ENCODE measurements at places on chromosomes 16 and 17. TPM values are rescaled to one million over a fixed set of nuclear protein-coding genes. Genes with fewer than 3 reads are reported as not detected.

GRCh38 chr17:72684405-72685020 lies 408.0 kb downstream of the SLC39A11 start:
- H3K4me3 ChIP-seq, result no peak overlapping the region
- no peaks in the 10 kb centered on the region for H3K4me1 ChIP-seq
- no peaks in the 10 kb centered on the region for H3K36me3 ChIP-seq
- H3K27me3 ChIP-seq, result no peaks in the 10 kb centered on the region
- no peak for DNase-seq
- no peak overlapping the region for H3K27ac ChIP-seq

DNA sequence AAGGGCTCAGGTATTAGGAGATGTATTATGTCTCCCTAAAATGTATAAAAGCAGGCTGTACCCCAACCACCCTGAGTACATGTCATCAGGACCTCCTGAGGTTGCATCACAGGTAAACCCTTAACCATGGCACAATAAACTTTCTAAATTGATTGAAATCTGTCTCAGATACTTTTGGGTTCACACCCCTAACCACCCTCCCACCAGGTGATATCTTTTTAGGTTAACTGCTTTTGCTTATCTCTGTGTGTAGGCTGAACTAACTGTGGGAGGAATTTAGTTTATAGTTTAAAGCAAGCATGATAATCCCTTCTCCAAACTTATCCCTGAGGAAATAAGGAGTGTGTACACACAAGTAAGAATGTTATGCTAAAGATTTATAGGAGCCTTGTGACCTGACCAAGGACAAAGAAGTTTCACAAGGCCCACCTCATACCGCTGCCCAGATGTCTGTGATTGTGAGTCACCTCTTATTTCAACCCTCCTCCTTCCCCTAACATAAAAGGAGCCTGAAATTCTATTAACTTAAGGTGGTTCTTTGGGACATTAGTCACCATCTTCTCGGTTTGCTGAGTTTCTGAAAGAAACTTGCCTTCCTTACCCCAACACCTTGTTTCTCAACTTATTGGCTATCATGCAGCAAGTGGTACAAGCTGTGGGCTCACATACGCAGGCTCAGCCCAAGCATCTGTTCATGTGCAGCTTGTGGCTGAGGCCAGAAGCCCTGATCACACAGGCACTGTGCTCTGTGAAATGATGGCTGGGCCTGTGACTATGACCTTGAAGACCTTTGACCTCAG lies 11.3 kb downstream of the PRSS22 start:
- H3K4me3 ChIP-seq, result peak overlapping the region; percentile 5
- H3K27me3 ChIP-seq, result peaks cover 10% of the 10 kb centered on the region
- peaks cover 28% of the 10 kb centered on the region for H3K4me1 ChIP-seq
- DNase-seq, result peak; percentile 29
- no peak overlapping the region for H3K27ac ChIP-seq

DNA sequence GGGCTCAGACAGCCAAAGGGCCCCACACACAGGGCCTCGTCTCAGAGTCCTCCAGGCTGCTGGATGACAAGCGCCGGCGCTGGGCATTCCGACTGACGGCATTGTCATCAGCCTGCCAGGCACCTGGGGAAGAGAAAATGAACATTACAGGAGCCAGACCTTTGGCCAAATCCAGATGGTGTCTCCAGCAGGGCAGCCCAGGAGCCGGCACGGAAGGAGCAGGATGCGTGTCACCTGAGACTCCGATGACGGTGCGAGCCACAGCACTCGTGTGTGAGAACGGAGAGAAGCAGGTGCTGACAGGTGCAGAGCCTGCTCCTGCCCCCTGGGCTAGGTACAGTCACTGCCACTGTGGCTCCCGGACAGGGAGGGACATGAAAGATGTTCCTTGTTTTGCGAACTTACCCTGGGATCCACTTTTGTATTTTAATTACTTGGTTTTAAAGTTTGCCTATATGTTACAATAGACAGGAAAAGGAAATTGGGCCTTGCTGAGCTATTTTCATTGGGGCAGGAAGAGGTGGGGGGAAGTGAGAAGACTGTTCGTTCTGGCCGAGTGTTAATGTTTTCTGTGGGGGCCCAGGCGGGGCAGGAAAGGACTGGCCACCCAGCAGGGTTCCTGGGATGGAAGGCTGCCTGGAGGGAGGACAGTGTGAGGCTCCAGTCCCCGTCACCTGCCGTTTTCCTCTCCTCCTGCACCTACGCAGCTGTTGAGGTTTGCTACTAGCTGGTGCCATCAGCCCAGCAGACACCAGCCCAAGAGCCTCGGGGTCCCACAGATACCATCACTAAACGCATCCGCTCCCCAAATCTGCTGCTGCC lies 4.4 kb upstream of the FOXJ1 start:
- H3K4me1 ChIP-seq, result peaks cover 57% of the 10 kb centered on the region
- H3K36me3 ChIP-seq, result peaks cover 10% of the 10 kb centered on the region
- H3K4me3 ChIP-seq, result peak overlapping the region; percentile 74
- peak; percentile 39 for DNase-seq
- no peaks in the 10 kb centered on the region for H3K27me3 ChIP-seq

- peaks cover 23% of the 10 kb centered on the region for H3K4me1 ChIP-seq
- DNase-seq, result no peak
- no peaks in the 10 kb centered on the region for H3K27me3 ChIP-seq
- H3K27ac ChIP-seq, result peak overlapping the region; percentile 93
- peak overlapping the region; percentile 77 for H3K4me3 ChIP-seq
- no peaks in the 10 kb centered on the region for H3K36me3 ChIP-seq
Measured at GRCh38 chr17:50943575-50943933, 77.4 kb upstream of the TOB1 start.

- H3K36me3 ChIP-seq, result no peaks in the 10 kb centered on the region
- H3K4me3 ChIP-seq, result no peak overlapping the region
- no peak overlapping the region for H3K27ac ChIP-seq
- H3K4me1 ChIP-seq, result no peaks in the 10 kb centered on the region
- no peak for DNase-seq
- peaks cover 59% of the 10 kb centered on the region for H3K27me3 ChIP-seq
Measured at GRCh38 chr16:86286991-86287663, 223.2 kb upstream of the FOXF1 start.

DNA sequence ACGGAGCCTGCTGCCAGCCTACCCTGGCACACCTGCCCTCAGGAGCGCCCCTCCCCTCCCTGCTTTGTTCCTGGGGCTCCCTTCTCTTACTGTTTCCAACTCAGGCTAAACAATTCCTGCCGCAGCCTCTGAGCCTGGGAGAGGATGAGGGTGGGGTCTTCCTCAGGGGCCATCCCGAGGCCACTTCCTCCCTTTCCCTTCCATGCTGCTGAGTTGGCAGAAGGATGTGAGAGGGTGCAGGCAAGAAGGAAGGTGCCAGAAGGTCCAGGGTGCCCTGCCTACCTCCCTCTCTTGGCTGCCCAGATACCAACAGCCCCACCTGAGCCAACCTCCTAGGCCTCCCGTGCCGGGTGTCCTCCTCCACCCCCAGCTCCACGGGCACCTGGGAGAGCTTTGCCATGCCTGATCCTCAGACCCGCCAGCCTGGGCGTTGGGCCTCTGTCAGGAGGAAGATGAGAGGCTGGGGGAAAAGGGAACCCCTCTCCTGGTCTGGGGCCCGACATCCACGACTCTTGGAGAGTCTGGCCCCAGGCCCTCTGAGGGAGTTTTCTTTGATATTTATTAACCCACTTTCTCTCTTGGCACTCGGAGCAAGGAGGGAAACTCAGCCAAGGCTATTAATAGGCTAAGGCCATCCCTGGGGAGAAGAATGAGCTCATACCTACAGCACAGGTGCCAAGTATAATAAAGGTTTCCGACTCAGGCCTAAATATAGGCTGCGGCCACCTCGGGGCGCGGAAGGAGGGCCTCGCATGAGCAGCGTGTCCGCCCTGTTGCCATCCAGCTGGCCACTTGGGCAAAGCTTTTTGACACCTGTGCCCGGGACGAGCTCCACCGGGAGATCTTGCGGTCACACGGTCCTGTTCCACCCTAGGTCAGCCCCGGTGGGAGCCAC lies 232.0 kb downstream of the ENGASE start:
- no peak overlapping the region for H3K27ac ChIP-seq
- peaks cover 19% of the 10 kb centered on the region for H3K27me3 ChIP-seq
- DNase-seq, result no peak

- no peaks in the 10 kb centered on the region for H3K36me3 ChIP-seq
- H3K27me3 ChIP-seq, result no peaks in the 10 kb centered on the region
- peak overlapping the region; percentile 8 for H3K27ac ChIP-seq
- DNase-seq, result no peak
- no peak overlapping the region for H3K4me3 ChIP-seq
- H3K4me1 ChIP-seq, result peaks cover 82% of the 10 kb centered on the region
Measured at GRCh38 chr17:75335315-75335714, 46.1 kb upstream of the SLC25A19 start.

DNA sequence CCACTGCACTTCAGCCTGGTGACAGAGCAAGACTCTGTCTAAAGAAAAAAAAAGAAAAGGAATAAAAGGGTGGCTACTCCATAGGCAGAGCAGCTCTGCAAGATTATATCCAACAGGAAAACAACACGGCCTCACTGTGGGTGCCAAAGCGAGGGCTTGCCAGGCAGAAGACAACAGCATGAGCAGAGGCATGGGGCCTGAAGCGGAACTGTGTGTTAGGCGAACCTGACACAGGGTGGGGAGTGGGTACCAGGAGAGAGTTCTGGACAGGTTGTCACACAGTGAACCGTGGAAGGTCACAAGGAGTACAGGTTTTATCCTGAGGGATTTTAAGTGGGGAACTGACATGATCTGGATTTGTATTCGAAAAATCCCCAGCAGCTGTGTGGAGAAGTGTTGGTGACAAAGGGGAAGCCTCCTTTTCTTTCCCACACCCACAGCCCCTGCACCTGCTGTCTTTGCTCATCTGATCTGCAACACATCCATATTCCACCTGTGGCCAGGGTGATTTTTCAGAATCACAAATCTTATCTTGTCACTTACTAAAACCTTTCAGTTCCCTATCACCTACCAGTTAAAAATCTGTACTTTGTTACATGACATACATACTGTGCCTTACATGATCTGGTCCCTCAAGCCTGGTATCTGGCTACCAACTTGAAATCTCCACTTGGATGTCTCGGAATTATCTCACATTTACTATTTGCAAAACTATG lies 23.2 kb upstream of the ARHGAP17 start:
- no peak overlapping the region for H3K27ac ChIP-seq
- DNase-seq, result no peak
- peaks cover 20% of the 10 kb centered on the region for H3K4me1 ChIP-seq

DNA sequence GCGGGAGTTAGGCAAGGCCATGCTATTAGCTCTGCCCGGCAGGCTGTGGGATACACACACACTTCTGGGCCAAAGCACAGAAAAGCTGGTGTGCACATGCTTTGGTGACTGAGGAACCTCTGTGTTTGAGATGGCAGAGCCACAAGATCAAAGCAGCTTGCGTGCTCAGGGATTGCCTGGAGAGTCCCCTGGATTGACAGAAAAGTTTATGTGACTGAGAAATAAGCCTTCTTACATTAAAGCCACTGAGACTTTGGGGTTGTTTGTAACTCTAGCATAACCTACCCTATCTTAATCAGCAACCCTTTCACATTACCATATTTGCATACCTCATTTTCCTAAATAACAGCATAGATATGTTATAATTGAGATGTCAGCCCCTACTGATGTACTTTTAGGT lies 69.3 kb downstream of the MYO1D start:
- no peaks in the 10 kb centered on the region for H3K36me3 ChIP-seq
- H3K27ac ChIP-seq, result no peak overlapping the region
- DNase-seq, result no peak
- no peaks in the 10 kb centered on the region for H3K27me3 ChIP-seq
- H3K4me3 ChIP-seq, result no peak overlapping the region

- no peak overlapping the region for H3K4me3 ChIP-seq
- DNase-seq, result no peak
- no peaks in the 10 kb centered on the region for H3K36me3 ChIP-seq
- no peak overlapping the region for H3K27ac ChIP-seq
- no peaks in the 10 kb centered on the region for H3K4me1 ChIP-seq
Measured at GRCh38 chr17:37255432-37255831, 120.4 kb upstream of the C17orf78 start.

GRCh38 chr17:50168319-50168718 lies 2.5 kb downstream of the SGCA start:
- H3K36me3 ChIP-seq, result no peaks in the 10 kb centered on the region
- no peaks in the 10 kb centered on the region for H3K27me3 ChIP-seq
- no peak overlapping the region for H3K27ac ChIP-seq
- no peak for DNase-seq

GRCh38 chr17:73614256-73614655 lies 30.0 kb downstream of the SDK2 start:
- no peaks in the 10 kb centered on the region for H3K36me3 ChIP-seq
- no peak overlapping the region for H3K4me3 ChIP-seq
- H3K4me1 ChIP-seq, result no peaks in the 10 kb centered on the region
- DNase-seq, result no peak

DNA sequence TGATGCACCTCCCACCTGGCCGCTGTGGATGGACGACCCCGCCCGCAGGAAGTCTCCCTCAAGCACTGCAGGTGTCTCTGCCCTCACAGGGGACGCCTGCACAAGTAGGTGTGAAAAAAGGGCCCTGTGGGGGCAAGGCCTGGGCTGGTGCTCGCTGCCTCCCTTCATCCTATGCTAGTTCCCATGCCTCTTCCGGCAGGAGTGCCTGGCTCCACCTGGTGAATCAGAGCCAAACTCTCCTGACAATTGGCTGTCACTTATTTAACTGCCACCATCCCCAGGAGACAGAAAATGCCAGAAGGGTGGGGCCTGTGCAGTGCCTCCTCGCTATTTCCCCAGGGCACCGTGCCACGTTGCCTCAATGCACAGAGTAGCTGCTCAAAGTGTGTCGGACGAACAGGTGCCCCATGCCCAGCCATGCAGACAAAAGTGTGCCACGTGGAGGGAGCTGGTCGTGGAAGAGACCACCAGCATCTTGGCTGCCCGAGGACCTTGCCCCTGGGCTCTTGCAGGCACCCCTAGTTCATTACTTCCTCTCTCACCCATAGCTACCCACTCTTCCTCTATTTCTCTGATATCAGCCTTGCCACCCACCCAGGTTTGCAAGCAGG lies 170.7 kb downstream of the SEC14L1 start:
- no peaks in the 10 kb centered on the region for H3K36me3 ChIP-seq
- H3K27ac ChIP-seq, result no peak overlapping the region
- H3K27me3 ChIP-seq, result no peaks in the 10 kb centered on the region

- H3K27me3 ChIP-seq, result peaks cover 43% of the 10 kb centered on the region
- no peaks in the 10 kb centered on the region for H3K36me3 ChIP-seq
- H3K4me3 ChIP-seq, result no peak overlapping the region
- no peak overlapping the region for H3K27ac ChIP-seq
- no peak for DNase-seq
Measured at GRCh38 chr17:45753645-45754225, 30.4 kb upstream of the CRHR1 start.

DNA sequence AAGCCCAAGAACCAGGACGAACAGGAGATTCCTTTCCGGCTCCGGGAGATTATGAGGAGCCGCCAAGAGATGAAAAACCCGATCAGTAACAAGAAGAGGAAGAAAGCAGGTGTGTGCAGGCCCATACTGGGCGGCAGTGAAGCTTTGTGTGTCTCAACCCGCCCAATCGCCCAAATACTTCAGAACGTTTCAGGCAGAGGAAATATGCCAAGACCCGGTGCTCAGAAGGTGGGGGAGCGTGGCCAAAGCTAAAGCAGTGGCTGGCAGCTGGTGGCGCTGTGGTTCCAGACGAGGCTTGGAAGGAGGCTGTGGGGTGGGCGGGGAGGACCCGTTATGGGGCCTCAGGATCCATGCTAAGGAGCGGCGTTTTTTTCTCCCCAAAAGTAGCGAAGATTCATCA lies 1.2 kb downstream of the CCDC137 start:
- DNase-seq, result no peak
- peaks cover 27% of the 10 kb centered on the region for H3K36me3 ChIP-seq
- H3K27ac ChIP-seq, result no peak overlapping the region
- H3K27me3 ChIP-seq, result no peaks in the 10 kb centered on the region
- peak overlapping the region; percentile 94 for H3K4me3 ChIP-seq

Gene VPS9D1
- total RNA-seq, result 4.7 TPM

Gene MYO15A
- 2.7 TPM for total RNA-seq

Gene NPIPB6
- 3.9 TPM for total RNA-seq

Gene TRPV3
- 2.6 TPM for total RNA-seq

Gene TLCD1
- 5.2 TPM for total RNA-seq

Gene CCL17
- 7.4 TPM for total RNA-seq

Gene FOXN1
- total RNA-seq, result not detected

Gene NHERF1
- total RNA-seq, result 78.8 TPM

Gene MT1M
- 0.91 TPM for total RNA-seq

All from activated T-cell treated with anti-CD3 and anti-CD28 coated beads, Interleukin-2, amount 50 U/mL, for 72 hours (primary cell).